SK-N-MC (cell line): ENCODE measurements at places on chromosomes 5 and 9.

DNA sequence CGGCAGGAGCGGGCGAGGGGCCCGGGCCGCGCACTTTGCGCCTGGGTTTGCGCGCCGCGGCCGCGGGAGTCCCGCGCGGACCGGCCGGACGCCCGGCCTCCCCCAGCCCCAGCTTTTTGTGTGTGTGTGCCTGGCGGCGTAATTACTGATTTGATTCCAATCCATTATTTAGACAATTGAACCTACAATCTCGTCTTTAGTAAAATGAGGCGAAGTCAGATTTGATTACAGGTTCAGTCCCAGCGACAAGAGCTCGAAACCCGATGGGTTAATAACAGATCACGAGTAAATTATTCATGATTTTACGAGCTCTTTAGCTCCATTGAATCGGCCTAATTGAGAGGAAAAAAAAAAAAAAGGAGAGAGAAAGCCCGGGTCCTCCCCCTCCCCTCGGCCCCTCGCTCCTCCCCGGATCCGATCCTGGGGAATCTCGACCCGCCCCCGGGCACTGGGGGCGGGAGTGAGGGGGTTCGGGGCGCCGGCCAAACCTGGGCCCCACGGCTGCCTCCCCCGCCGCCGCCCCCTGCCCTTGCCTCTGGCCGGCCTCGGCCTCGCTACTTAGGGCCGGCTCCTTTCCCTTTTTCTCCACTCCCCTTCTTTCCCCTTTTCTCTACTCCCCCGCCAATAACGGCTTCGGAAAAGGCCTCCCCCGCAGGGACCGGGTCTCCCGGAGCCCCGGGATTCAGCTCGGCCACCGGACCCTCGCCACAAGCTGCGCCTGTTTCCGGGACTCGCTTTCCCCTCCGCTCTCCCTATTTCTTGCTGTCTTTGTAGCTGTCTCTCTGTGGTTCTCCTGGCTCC lies 6.6 kb downstream of the LHX2 start:
- DNase-seq: no peak

DNA sequence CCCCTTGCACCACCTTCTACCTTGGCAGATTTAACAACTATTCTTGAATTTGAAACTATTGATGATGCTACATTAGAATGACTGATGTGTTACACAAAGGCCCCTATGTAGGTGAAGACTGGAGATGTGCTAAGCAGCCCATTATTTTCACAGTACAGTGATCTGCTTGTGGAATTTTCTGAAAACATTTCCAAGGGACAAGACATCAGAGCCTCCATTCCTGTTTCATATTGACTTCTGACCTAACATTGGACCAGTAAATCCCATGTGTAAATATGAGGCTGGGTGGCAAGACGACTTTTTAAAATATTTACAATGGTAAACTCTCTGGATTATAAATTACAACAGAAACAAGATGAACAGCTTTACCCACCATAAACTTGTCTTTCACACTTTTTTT lies 265.8 kb upstream of the EFNA5 start:
- no peak for DNase-seq

DNA sequence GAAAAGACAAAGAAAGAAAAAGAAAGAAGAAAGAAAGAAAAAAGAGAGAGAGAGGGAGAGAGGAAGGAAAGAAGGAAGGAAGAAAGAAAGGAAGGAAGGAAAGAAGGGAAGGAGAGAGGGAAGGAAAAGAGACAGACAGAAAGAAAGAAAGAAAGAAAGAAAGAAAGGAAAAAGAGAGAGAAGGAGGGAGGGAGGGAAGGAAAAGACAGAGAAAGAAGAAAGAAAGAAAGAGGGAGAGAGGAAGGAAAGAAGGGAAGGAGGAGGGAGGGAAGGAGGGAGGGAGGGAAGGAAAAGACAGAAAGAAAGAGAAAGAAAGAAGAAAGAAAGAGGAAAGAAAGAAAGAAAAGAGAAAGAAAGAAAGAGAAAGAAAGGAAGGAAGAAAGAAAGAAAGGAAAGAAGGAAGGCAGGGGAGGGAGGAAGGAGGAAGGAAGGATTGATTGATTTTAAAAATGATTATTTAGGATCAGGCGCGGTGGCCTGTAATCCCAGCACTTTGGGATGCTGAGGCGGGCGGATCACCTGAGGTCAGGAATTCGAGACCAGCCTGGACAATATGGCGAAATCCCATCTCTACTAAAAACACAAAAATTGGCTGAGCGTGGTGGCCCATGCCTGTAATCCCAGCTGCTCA lies 23.3 kb upstream of the TOR1B start:
- no peak for DNase-seq

- DNase-seq: no peak
Observed at GRCh38 chr5:153672347-153673090, 182.0 kb downstream of the GRIA1 start.

DNA sequence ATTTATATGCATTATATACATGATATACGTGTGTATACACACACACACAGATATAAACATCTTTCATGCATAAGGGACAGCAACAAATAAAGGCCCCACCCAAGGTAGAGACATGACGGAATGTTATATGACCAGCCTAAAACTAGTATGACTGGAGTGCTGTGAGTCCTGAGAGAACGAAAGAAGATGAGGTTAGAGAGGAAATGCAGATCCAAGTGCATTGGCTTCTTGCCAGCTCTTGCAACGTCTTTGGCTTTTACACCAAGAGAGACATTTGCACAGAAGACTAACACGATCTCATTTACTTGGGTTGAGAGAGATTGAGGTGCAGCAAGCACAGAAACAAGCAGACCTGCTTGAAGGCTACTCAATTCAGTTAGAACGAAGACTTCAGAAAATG lies 23.0 kb downstream of the CDH10 start:
- DNase-seq: peak; percentile 71

DNA sequence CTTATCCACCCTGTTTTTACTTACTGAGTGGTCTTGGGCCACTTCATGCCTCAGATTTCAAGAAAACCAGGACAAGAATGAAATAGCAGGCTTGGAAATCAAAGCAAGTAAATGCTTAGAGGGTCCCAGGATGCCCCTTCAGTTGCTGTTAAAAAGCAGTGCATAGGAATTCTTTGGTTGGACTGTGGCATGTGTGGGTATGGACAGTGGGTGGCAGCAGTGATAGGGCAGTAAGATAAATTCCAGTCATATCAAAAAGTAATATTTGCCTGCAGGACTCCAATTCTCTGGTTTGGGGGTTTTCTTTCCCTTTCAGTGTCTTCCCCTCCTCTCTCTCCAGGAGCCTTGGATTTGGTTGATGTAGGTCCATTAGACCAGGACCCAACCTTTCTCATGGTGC lies 306.7 kb upstream of the CLINT1 start:
- no peak for DNase-seq

DNA sequence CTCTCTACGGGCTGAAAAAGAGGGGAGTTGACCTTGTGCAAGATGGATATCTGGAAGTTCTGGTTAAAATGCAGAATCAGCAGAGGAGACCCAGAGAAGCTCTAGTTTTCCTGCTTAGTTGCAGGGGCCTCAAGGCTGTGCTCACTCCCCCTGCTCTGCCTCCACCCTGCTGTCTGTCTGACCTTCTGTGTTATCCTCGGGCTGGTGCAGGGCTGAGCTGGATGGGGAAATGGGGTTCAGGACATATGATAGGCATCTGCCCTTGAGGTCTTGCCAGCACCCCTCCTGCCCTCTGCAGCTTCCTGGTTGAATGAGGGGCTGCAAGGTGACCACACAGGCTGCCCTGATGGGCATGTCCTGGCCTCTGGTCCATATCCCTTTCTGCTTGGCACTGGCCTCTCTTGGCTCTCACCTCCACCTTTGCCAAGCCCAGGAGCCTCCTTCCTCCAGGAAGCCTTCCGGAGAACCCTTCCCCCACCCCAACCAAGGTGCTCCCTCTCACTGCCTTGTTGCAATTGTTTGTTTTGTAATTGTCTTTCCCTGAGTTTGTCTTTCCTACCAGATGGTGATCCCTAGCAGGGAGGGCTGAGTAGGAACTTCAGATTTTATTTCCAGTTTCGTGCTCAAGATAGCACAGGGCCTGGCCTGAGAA lies 1.3 kb downstream of the TMEM268 start:
- no peak for DNase-seq

DNA sequence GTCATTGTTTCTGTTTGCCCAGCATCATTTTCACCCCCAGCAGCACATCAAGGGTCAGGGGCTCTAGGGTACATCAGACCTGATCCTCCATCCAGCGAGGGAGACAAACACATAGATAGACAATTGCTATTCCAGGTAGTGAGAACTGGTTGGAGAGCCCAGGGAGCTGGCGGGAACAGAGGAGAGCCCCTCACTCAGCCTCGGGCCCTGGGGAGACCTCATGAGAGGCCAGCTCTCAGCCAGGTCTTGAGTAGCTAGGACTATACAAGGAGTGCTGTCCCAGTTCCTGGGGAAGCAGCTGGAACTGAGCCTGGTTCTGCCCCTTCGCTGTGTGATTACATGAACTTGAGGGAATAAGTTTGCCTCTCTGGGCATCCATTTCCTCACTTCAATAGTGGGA lies 80.3 kb downstream of the HRH2 start:
- DNase-seq: no peak

- no peak for DNase-seq
Observed at GRCh38 chr9:120885958-120886357, 9.0 kb upstream of the PHF19 start.
